ENCODE measurements at places on chromosomes 6 and 20.

DNA sequence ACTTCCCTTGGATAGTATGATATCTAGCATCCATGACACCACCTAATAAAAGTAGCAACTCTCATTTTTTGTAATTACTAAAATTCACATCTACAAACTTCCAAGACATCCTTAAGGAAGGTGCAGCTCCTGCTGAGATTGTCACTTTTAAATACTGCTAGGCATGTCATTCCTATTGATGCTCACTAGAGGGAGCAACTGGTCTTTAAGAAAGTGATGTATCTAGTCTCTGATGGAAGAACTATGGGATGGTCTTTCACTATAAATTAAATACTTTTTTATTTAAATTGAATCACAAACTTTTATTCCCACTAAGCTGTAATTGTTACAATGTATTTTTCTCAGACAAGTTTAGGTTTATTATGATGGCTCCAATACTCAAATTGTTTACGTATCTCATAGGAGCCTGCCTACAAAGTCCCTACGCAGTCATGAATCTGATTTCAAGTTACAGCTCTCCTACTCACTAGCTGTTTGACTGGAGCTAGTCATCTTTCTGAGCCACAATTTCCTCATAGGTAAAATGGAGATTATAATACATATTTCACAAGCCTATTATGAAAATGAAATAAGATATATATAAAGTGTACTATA is 8.1 kb upstream of the TSPYL1 start:
- DNase-seq = no peak

DNA sequence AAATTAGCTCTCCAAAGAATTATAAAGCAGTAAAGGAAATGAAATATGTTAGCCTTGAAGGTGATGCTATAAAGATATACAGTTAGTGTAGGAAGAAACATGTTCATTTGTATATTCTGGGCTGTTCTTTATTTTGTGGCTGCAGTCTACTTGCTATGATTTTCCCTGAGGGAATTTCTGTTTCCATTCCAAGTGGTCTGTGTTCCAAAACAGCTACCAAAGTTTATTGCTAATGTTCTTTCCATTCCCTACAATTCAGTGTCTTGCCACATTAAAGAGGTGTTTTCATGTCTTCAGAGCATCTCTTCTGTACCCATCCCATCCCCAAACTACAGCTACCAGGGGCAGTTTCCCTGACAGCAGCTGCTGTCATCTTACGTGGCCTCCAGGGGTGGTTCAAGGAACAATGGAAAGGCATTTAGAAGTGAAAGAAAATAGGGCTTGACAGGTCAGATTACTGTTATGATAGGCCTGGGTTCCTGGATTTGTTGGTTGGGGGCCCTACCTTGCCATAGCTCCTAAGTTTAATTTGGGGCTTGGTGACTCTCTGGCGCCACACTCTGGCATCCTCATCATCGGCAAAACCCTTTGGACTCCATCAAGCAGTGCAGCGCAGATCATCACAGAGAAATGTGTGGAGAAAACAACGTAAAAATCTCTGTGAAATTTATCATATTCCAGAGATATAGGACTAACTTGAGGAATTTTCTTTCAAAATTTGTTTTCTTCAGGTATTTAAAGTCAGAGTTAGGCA is 33.8 kb upstream of the AIG1 start:
- peak; percentile 10 for DNase-seq

- no peak for DNase-seq
Measured at GRCh38 chr20:55569084-55569483, 436.2 kb downstream of the CBLN4 start.

- no peak for DNase-seq
Measured at GRCh38 chr6:144394210-144394609, 109.1 kb downstream of the UTRN start.

- no peak for DNase-seq
Measured at GRCh38 chr20:19770375-19770774, 12.3 kb downstream of the RIN2 start.

- DNase-seq = no peak
Measured at GRCh38 chr6:45576648-45577624, 199.2 kb upstream of the SUPT3H start.

GRCh38 chr20:63234693-63235398 is 859 bp upstream of the BIRC7 start:
- no peak for DNase-seq

DNA sequence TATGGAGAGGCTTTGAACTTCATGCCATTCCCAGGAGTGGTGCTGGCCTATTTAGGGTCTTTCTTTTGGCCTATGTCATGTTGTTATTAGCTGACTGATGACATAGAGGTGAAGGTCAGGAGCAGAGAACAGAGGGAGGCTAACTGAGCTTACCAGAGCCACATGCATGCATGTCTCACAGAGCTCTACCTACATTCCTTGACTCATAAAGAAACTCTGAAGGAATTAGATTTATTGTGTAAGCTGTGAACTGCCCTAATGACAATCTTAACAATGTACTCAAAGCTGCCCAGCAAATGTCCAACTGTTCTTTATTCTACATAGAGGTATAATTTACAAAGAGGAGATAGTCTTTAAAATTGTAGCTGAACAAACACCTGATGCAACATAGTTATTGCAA is 192.7 kb upstream of the CNR1 start:
- DNase-seq = no peak

GRCh38 chr20:4470375-4470774 is 251.3 kb upstream of the PRND start:
- DNase-seq = no peak

DNA sequence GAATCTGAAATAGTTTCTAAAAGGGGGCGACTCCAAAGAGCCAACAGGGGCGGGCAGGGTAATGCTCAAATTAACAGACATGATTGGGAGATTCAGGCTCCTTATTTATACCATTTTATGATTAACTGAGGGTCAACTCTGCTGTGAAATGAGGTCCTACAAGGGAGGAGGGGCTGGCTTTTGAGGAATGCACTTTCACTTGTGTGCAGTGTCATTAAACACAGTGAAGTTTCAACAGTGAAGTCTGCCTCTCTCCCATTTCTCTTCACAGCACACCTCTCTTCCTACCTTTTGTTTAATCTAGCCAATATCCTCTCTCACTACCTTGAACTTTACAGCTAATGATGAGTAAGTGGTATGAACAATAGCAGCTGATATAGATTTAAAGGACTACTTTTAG is 557.3 kb upstream of the CITED2 start:
- no peak for DNase-seq

- DNase-seq = no peak
Measured at GRCh38 chr20:2312876-2313275, 17.1 kb downstream of the TGM3 start.

Measured in stimulated activated CD4-positive, alpha-beta T cell treated with anti-CD3 and anti-CD28 coated beads, Interleukin-15, amount 100 ng/mL, for 1 hour (primary cell).